Left renal pelvis (tissue), 4 donors: ENCODE measurements at places on chromosomes 3 and 15.

DNA sequence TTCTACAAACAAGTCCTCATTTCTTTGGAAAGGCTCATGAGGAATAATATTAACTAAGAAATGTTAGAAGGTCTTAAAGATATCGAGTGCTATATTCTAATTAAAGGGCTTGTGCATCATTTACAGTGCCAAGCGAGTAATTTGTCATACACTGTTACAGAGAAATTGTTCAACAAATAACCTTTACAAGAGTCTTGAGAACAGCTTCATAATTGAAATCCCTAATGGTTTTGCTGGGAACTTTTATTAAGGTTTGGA, 209.5 kb downstream of the MECOM start:
- no peak for DNase-seq

GRCh38 chr3:64179249-64179648, 46.0 kb downstream of the PRICKLE2 start:
- no peak for DNase-seq

GRCh38 chr15:100926258-100926657, 7.1 kb downstream of the LRRK1 start:
- DNase-seq, result no peak

GRCh38 chr3:187741403-187742350, 3.6 kb downstream of the BCL6 start:
- DNase-seq, result no peak

DNA sequence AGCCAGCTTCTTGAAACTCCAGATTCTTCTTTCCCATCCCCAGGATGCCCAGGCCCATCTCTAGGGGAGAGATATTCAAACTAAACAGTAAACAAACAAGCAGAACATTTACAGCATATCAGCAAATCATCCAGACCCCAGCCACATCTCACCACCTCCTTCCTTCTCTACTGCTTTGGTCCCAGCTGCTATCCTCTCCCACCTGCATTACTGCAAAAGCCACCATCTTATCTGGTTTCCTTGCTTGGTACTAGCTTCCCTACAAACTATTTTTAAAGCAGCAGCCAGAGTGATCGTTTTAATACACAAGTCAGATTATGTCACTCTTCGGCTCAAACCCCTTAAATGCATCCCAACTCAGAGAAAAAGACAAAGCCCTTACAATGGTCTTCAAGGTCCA, 4.8 kb downstream of the LYSMD2 start:
- no peak for DNase-seq

DNA sequence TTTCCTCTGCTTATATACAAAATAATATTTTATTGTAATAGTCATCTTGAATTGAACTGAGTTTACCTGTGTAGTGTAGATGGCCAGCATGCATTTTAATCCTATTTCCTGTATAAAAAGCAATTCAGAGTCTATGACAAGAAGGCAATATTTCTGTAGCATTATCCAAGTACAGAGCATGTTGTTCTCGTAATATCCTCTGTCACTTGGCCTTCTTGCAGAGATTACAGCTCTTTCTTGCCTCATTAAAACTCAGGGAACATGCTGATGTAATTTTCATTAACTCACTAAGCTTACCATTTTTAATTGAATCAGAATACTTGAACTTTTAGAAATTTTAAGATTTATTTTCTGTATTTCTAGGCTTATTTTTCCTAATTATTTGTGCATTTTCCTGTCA, 203.3 kb upstream of the AGTR1 start:
- DNase-seq, result no peak

GRCh38 chr3:111954228-111954990, 24.4 kb upstream of the ABHD10 start:
- no peak for DNase-seq

DNA sequence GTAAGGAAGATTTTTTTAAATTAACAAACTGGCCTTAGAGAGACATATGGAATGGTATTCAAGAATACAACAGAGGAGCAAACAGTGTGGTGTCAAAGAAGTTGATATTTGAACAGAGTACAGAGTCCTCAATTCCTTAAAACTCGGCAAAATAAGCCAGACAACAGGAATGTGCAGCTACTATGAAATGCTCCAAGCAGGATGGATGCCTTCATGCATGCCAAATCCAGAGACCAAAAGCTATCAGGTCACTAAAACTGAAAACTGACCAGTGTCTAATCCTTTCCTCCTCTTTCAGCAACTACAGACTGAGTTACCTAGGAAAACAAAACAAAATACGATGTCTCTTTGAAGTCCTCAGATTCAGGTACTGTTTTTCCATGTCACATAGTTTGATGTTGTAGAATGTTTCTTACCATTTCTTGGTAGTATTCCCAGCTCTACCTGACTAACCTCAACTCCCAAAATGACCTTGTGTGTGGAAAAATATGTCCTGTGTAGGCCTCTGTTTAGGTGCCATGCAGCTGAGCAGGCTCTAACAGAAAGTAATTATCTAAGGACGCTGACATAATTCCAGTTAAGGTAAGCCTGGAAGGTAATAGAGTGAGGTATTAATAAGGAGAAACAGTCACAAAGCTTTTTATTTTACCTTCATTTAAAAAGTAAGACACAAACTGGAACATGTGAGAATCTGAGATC, 46.9 kb downstream of the TBL1XR1 start:
- no peak for DNase-seq

DNA sequence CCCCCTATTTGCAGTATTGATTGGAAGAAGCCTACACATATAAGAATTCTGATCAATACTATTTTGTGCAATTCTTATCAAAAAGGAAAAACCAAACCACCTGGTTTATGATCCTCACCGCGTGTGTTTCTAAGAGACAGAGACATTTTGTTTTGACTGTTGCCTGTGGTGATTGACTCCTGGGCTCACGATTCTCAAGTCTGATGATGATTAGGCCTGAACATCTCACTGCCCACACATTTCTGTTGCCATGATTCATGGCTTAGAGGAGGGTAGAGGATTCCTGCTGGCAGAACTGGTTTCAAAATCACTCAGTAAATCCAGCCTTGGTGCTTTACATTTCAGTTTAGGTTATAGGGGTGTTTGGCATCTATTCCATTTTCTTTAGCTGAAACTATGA, 88.3 kb upstream of the UBE3A start:
- no peak for DNase-seq

DNA sequence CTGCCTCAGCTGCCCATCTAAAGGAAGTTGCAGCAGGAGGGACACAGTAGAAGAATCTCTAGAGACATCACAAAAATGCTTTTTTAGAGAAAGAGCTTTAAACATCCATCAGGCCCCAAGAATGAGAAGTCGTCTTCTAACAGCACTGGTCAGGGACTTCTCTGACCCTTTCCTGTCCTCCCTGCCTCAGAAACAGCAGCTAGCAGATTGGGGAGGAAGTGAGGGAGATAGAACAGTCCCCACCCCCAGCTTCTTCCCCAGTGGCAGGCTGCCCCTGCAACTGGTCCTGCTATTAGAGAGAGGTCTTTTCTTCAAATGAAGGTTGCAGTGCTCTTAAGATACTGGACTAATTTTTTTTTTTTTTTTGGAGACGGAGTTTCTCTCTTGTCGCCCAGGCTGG, 55.1 kb downstream of the PDE8A start:
- no peak for DNase-seq

DNA sequence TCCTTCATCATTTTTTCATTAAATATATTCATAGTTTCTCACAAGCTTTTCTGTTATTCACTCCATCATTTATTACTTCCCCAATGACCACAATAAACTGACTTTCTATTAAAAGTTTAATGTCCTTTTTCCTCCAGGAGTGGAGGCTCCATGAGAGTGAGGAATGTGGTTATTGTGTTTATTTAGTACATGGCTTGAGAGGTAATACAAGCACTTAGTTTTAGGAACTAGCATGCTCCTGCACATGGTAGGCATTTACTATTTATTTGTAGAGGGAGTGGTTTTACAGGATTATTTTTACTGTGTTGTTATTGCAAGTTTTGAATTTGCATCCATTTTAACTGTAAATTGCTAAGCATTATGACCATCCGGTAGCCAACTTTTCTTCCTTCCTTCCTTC, 412.9 kb upstream of the SUCLG2 start:
- no peak for DNase-seq

- no peak for DNase-seq
Measured at GRCh38 chr3:170740285-170740684, 129.7 kb downstream of the RPL22L1 start.

- DNase-seq, result no peak
Measured at GRCh38 chr3:26312816-26313215, 309.8 kb upstream of the LRRC3B start.

DNA sequence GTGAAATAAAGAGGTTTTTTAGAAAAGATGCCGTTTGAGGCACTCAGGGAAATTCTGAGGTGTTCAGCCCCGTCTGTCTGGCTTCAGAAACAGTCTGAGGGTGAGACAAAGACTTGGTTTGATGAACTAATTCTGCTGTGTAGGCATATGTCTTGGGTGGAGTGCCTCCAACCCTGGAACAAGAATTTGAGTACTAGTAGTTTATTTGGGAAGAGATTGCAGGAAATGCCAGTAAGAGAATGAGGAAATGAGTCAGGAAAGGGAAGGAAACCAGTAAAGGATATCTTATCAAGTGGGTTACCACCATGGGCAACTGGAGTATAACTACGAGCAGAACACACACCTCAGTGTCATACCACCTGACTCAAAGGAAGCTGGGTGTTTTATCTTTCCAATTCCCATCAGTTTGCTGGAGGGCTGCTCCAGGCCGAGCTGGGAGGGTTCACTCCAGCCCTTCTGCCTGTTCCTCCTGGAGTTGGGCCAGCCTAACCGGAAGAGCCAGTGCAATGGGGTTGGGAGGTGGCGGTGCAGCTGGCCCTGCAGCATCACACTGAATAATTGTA, 75.3 kb downstream of the TGFBR2 start:
- DNase-seq, result no peak

DNA sequence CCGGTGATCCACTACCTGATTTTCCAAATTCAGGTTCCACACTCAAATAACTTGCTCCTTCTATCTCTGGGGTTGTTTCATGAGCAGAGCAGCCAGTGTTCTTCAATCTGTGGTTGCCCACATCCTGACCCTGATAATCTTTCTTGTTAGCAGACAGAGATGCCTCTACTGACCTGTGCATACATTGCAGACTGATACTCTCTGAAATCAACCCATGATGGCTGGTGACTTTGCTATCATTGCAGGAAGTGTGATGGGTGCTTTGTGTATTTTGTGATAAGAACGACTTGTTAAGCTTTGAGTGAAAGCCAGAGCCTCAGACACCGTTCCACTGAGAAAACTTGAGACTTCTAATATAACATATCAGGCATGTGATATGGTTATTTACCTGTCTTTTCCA, 39.9 kb downstream of the GATM start:
- no peak for DNase-seq

DNA sequence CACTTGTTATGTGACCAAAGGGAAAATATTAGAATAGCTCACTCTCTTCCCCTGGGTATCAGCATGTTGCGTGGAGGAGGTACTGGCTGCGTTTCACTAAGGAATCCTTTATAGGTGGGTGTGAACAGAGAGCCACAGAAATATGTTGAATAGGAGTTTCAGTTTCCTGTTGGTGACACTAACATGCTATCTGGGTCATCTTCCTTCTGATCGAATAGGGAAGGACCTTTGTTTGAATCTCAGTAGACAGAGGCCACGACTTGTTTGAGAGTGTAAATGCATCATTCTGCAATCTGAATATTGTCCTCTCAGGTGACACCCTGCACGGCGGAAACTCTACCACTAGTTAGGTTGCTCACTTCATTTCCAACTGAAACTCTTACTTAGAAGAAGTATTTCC, 157.9 kb upstream of the SLC2A2 start:
- no peak for DNase-seq

- DNase-seq, result no peak
Measured at GRCh38 chr3:47006145-47006651, 26.7 kb downstream of the NBEAL2 start.

- DNase-seq, result no peak
Measured at GRCh38 chr3:97974996-97975395, 2.8 kb upstream of the RIOX2 start.

- no peak for DNase-seq
Measured at GRCh38 chr15:61474796-61475195, 245.7 kb upstream of the RORA start.

GRCh38 chr3:58899159-58899952, 150.5 kb downstream of the CFAP20DC start:
- DNase-seq, result peak; percentile 5

DNA sequence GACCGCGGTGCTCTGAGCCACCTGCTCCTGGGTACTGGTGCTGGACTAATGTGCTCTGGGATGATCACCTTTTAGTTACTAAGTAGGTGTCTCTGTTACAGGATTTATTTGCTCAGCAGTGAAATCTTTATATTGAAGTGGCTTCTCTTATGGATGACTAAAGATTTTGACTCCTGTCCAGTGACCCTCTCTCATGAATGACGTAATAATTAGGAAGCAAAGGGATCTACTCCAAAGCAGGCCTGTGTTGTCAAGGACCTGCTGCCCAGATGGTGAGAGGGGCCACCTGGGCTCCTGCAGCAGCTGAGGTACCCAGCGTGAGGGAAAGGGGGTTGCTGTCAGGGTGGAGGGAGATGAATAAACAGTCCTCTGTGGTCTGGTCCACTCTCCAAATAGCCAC, 263.6 kb downstream of the GABRG3 start:
- DNase-seq, result no peak

GRCh38 chr3:161914703-161915417, 418.3 kb downstream of the OTOL1 start:
- DNase-seq, result peak; percentile 32
